DMS53 (cell line): ENCODE measurements at places on chromosomes 5 and 9.

GRCh38 chr5:165227515-165227914, 1722.1 kb downstream of the MAT2B start:
- DNase-seq: no peak

DNA sequence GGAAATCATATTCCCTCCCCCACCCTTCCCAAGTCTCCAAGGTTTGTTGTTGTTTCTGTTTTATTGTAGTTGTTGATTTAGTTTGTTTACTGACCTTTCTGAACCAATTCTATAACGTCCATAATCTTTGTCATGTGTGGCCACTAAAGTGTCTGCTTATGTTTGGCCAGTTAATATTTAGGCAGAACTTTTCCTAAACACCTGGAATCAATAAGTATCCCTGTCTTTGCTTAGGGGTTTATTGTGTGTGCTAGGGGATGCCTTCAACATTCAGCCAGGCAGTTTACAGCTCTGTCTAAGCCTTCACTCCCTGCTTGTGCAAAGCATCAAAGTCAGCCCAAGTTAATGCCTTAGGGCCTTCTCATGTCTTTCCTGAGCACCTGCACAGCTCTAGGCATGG, 16.9 kb upstream of the LECT2 start:
- DNase-seq: no peak

- peak; percentile 90 for DNase-seq
Observed at GRCh38 chr9:83061990-83062650, 822 bp downstream of the RASEF start.

DNA sequence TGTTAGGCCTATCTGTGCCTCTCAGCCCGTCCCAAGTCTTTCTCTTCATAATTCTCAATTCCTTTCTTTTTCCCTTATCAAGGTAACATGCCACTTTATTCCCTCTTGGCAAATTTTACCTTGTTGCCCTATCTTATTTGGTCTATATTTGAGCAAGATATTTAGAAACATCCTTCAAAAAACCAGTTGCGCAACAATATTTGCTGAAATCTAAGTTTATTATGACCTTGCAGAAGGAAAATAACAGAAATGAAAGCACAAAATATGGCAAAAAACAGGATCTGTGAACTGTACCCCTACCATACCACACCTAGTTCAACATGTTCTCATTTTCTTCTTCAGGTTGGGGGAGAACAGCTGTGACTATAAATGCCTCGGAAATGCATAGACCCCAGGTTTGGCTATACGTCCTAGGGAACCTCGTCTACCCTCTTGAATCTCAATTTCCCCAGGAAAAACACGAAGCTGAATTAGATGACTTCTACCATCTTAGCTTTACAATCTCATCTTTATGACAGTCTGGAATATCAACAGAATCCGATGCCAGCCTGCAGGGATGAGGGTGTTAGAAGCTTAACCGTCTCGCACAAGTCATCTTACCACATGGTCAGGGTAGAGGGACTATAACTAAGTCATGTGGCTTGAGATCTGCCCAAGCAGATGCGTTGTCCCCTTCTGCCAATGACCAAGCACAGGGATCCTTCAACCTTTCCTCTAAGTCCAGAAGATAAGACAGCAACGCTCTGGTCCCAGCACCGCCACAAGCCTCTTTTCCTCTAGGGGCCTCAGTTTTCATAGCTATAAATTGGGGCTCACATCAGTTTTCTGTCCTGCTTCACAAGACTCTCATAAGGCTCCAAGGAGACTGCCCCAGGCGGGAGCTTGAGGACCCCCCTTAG, 1.3 kb downstream of the LCP2 start:
- no peak for DNase-seq

GRCh38 chr5:83724935-83725334, 4.3 kb upstream of the HAPLN1 start:
- DNase-seq: no peak

DNA sequence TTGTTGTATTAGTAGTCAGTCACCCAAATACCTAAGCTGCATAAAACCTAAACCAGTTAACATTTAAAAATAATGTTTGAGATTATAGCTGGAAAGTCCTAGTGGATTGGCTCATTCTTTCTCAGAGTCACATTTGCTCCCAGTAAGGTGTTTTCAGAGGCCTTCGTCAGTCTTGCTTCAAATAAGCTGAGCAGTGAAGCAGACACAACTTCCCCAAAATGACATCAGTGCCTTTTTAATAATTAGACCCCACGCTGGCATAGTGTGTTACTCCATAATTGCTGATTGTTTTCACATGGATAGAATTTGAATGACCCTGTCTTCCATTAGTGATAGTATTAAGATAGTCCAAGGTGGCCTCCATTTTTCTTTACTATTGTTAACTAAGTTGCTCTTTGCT, 245.8 kb downstream of the PJA2 start:
- DNase-seq: no peak

- DNase-seq: no peak
Observed at GRCh38 chr5:121726991-121727390, 124.7 kb upstream of the FTMT start.
